Upper lobe of right lung (tissue), 1 donor: ENCODE measurements at places on chromosomes 5 and 9. TPM values are rescaled to one million over a fixed set of nuclear protein-coding genes. Genes with fewer than 3 reads are reported as not detected.

TXNDC8 gene
- not detected for total RNA-seq

C5orf58 gene
- not detected for total RNA-seq

CDHR2 gene
- total RNA-seq = 0.35 TPM

SLC6A7 gene
- not detected for total RNA-seq

ZFP2 gene
- 2.1 TPM for total RNA-seq

ENHO gene
- total RNA-seq = 0.61 TPM

SLC22A4 gene
- total RNA-seq = 1.8 TPM

PRRX2 gene
- total RNA-seq = 1.1 TPM

MINAR2 gene
- not detected for total RNA-seq

GPR150 gene
- 0.49 TPM for total RNA-seq

SNCB gene
- not detected for total RNA-seq

CREBRF gene
- 47.4 TPM for total RNA-seq

GARIN3 gene
- not detected for total RNA-seq
